Activated T-cell treated with anti-CD3 and anti-CD28 coated beads, Interleukin-2, amount 50 U/mL, for 4 hours (primary cell): ENCODE measurements at places on chromosomes 13 and 19. TPM values are rescaled to one million over a fixed set of nuclear protein-coding genes. Genes with fewer than 3 reads are reported as not detected.

Gene SYCN
- not detected for total RNA-seq

Gene SPACA4
- total RNA-seq = not detected

Gene BAX
- 203 TPM for total RNA-seq

Gene MLLT1
- 105 TPM for total RNA-seq

Gene MISP
- total RNA-seq = 0.08 TPM

Gene ZNF570
- total RNA-seq = 3.3 TPM

Gene C1QTNF9
- not detected for total RNA-seq

Gene MTIF3
- 28.2 TPM for total RNA-seq

Gene NLRP5
- not detected for total RNA-seq

Gene NRTN
- 0.33 TPM for total RNA-seq

Gene LAIR1
- 6.1 TPM for total RNA-seq

Gene NOP53
- total RNA-seq = 277 TPM

DNA sequence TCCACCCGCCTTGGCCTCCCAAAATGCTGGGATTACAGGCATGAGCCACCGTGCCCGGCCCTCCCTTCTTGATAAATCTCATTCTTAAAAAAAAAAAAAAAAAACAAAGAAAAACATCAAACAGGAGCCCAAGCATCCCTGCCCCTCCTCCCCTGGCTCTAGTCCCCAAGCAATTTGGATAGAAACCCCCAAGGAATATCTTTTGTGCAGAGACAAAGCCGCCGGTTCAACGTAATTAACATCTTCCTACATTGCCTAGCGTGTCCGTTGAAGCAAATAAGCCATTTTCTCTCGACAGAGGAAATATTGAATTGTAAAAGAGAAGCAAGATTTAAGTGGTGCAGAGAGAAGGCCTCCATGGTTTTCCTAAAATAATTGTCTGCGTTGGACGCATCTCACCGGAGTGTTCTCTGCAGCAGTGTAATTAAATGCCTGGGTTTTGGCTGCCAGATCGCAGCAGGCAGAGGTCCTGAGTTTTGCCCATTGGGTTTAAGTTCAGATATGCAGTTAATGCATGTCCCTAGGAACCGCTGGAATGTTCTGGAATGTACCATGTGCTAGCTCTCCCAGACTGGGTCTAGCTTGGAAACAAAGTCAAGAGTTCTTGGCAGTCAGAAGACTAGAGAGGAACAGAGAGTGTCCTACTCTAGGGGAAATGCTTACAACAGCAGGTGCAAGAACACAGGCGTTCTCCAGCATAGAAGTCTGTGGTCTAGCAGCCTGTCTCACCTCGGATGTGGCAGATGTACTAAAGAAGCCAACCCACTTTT, 30.8 kb downstream of the PIN1 start:
- no peak for DNase-seq

GRCh38 chr19:16386619-16387240, 62.1 kb downstream of the KLF2 start:
- peak; percentile 49 for DNase-seq

DNA sequence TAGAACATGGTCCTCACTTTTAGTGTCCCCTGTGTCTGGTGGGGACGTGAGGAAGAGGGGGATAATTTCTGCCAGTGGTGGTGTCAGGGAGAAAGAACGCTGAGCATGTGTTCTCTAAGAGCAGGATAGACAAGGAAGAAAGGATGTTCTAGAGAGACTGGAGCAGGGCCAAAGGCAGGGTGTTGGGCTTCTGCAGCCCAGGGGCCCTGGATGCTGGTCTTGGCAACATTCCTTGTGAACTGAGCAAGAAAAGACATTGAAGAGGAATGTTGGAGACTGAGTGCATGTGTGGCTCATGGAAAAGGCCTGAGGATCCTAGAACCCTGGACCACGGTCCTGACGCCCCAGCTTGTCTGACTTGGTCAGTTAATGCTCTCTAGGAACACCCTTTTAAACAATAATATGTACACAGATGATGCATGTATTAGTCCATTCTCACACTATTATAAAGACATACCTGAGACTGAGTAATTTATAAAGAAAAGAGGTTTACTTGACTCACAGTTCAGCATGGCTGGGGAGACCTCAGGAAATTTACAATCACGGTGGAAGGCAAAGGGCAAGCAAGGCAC, 33.6 kb upstream of the SLC10A2 start:
- no peak for DNase-seq

DNA sequence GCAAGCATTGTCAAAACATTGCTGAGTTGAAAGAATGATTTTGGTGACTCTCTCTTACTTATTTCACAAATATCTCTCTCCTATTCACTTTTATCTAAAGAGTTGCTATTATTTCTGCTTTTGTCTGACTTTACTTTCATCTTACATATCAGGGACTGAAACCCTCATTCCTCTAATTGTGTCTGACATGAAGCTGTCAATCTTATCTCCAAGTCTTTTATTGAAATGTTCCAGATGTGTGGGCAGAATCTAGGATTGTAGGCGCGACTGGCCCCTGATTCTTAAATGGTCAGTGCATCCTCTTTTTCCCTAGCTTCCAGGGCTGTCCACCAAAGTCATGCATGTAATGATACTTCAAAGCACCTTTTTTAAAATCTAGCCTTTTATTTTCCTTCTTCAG, 174.6 kb downstream of the NDFIP2 start:
- DNase-seq = no peak

- DNase-seq = no peak
These were observed 4.2 kb upstream of the SPACA6 start for GRCh38 chr19:51688671-51689571.

DNA sequence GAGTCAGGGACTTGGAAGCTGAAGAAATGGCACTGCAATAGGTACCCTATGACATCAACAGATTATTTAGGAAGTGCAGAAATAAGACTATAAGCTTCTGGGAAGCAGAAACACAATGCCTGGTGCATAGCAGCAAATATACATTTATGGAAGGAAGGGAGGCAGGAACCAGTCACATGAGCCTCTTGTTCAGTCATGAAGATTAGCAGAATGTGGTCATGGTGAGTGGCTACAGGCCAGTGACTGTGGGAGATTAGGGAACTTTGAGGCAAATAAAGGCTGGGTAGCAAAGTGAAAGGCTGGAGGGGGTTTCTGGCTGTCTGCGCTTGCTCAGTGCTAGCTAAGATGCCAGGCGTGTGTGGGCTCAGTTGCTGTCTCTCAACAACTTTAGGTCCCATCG, 96.3 kb downstream of the EPSTI1 start:
- no peak for DNase-seq

DNA sequence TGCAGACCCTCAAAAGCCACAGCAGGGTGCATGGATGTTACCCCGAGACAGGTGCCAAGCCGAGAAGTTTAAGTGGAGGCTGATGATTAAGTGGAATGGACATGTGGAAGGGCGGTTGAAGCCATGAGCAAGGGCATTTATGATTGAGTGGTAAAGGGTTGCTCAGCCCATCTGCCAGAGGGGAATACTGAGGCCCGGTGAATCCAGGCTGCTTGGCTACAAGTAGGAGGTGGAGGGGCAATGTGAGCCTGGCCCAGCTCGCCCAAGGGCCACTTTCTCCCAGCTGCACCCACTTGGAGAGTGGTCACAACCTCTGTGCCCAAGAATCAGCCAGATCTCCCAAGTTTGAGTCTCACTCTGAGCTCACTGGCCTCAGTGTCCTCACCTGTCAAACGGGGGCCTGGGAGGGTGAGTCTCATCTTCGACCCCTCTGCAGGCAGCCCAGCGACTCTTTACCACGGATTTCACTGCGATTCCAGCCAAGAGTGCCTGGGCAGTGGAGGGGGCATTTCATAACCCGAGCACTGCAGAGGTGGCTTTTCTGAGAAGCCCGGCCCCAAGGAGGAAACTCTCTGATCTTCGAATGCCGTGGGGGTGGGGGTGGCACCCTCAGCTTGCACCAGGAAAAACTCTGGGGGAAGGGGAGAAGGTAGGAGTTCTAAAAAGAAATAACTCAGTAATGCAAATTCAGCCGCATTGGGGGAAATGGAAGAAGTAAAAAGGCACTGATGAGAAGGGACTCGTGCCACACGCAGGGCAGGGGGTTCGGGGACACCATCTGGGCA, 62.9 kb upstream of the KLF2 start:
- no peak for DNase-seq

DNA sequence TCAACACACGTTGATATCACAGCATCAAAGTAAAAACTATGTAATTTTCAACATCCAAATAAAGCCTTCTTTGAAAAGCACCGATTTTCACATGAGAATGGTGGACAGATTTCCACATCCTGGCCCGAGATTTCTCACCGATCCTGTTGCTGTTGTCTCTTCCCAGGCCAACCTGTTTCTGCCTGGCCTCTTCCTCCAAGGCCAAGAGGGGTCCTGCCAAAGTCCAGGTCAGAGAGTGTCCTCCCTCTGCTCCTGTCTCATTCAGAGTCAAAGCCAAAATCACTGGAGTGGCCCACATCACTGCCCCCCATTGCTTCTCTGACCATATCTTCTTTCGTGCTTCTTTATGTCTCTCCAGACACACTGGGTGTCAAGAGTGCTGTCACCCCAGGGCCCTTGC, 49.5 kb downstream of the CHST8 start:
- no peak for DNase-seq

DNA sequence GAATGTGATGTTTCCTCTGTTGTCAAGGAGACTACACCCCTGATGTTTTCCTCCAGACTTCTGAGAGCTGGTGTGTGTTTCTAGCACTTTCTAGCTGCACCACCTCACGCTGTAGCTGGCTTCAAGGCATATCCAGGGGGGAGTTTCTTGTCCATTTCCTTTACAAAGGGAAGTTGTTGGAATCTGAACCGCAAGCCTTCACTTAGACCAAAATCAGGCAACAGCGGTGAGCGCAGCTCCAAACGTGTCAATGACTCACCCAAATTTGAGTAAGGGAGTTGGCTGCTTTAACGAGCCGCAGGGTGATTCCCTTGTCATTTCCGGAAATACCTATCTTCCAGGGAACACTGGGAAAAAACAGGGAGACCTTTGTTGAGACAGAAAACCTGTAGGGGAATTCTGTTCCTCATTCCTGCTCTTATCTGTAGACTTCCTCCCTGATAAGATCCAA, 2.5 kb downstream of the LDLR start:
- peak; percentile 45 for DNase-seq

DNA sequence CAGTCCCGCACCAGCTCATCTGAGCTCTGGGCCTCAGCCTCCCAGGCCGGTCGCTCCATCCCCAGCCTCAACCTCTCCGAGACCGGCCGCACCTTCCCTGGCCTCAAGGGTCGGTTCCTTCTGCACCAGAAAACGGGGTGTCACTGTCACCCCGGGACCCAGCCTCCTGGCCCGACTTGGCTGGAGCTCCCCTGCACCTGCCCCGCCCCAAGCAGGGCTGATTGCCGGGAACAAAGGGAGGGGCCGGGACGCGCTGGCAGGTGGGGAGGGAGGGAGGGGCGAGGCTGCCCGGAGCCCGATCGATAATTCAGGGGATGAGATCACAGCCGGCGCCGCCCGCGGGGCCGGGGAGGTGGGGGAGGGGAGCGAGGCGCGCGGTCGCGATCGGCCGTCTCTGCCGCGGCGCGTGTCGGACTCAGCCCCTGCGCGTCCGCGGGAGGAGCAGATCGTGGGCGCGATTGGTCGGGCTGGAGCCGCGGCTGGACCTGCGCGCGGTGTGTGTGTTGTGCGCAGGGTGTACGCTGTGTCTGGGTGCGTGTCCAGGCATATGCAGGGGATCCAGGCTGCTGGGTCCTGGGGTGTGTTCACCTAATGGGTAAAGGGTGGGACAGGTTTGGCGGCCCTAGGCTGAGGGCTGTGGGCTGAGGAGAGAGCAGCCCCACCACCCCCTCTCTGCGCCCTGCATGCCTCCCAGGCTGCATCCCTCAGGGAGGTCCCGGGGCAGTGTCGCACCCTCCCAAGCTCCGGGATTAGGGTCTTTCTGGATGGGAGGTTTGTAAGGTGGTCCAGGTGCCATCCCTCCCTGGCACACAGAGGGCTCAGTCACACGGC, 1.1 kb upstream of the SHC2 start:
- no peak for DNase-seq

- peak; percentile 82 for DNase-seq
These were observed 18.0 kb upstream of the PNMA8B start for GRCh38 chr19:46513461-46514236.

GRCh38 chr13:50677258-50677657, 166.2 kb downstream of the DLEU7 start:
- no peak for DNase-seq

DNA sequence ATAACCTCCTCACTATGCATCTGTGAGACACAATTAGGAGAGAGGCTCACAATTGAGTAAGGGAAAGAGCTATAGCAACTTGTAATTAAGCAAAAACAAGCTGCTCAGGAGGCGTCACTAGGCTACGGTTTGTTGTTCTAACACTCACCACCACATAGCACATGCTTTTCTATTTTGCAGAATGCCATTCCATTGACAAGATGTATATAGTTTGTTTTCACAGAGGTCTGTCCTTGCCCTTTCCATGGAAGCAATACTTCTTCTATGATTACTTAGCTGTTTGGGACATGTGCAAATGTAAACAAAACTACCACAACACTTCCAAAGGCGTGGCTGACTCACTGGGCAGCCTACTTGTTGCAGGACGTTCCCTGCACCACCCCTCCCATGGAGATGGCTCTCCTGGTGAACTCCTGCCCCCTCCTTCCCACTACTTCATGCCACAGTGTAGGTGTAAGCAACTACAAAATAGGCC, 33.9 kb upstream of the FAM216B start:
- no peak for DNase-seq

- DNase-seq = no peak
These were observed 8.0 kb upstream of the POU2F2 start for GRCh38 chr19:42140125-42140754.

GRCh38 chr13:64798422-64798821, 2431.7 kb downstream of the PCDH9 start:
- no peak for DNase-seq

DNA sequence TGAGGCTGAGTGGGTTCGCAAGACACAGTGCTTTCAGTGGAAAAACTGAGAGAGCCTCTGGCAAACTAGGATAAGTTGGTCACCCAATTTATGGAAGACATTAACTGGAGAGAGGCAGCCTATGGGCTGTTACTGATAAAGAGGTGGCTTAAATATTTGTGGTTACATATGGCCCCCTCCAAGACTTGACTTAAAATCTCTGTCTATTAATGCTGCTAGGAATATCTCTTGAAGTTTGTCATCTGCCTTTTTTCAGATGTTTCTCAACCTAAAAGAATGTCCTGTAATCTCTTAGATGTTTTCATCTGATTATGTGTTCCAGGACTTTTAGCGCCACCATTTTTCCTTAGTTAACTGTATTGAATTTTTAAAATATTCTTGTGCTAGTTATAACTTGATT, 54.6 kb downstream of the NAA16 start:
- DNase-seq = no peak

GRCh38 chr13:26051657-26052311, at the start of gene SHISA2:
TSS of gene SHISA2 (minus strand) at chr13:26052016. CDS start at chr13:26050975, 1,041 bp downstream.
- peak; percentile 57 for DNase-seq
